ENCODE measurements at places on chromosomes 7 and 10.

- DNase-seq: no peak
Measured at GRCh38 chr10:122845783-122846332, at the start of gene CUZD1. Gene CUZD1 (minus strand): TSS chr10:122845857. CDS start chr10:122845843, 14 bp downstream.

- DNase-seq: peak; percentile 68
Measured at GRCh38 chr7:41809116-41809515, 106.2 kb upstream of the INHBA start.

DNA sequence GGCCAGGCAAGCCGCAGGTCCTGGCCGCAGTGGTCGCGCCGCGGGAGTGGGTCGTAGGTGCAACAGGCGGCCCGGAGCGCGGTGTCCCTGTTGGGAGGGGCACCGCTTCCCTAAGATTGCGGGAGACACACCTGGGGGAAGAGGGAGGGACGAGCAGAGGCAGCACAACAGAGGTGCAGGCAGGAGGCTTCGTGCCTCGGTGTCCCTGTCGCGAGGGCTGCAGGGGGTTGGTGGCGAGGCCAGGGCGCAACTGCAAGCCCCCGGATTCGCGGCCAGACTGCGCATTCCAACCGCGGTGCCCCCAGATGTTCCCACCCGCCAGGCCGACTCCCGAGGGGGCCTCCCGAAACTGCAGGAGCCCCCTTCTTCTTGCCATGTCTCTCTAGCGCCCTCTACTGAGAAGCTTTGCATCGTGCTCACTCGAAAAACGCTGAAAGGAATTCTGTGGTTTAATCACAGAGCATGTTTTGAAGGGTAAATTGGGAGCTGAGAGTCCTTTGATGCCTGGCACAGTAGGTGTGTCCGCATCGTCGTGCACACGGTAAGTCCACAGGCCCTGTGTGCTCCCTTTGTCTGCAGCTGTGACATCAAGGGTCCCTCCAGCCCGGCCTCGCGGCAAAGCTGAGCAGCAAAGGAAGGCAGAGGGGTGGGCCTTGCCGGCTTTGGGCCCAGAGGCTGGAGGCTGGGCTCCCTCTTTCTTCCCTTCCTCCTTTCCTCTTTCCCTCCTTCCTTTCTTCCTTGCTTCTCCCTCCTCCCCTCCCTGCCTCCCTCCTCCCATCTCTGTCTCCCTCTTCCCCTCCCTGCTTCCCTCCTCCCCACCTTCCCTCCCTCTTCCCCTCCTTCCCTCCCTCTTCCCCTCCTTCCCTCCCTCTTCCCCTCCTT lies 6.2 kb upstream of the MBL2 start:
- peak; percentile 65 for DNase-seq

DNA sequence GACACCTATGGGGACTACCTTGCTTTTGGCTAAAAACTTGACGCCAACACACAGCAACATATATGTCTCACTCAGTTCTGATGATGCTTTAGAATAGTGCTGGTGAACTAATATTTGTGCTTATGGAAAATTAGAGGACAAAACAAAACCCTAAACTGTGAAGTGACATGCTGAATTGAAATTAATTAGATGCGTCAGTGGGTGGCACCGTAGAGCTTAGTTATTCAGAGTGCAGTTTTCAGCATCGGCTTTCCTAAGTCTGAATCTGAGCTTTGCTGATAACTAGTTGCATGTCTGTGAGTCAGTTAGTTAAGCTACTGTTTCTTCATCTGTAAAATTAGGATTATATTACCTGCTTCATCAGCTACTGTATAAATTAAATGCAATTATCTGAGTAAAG lies 245.0 kb upstream of the SORCS1 start:
- DNase-seq: peak; percentile 24

- no peak for DNase-seq
Measured at GRCh38 chr10:29841724-29842649, 207.2 kb upstream of the SVIL start.

DNA sequence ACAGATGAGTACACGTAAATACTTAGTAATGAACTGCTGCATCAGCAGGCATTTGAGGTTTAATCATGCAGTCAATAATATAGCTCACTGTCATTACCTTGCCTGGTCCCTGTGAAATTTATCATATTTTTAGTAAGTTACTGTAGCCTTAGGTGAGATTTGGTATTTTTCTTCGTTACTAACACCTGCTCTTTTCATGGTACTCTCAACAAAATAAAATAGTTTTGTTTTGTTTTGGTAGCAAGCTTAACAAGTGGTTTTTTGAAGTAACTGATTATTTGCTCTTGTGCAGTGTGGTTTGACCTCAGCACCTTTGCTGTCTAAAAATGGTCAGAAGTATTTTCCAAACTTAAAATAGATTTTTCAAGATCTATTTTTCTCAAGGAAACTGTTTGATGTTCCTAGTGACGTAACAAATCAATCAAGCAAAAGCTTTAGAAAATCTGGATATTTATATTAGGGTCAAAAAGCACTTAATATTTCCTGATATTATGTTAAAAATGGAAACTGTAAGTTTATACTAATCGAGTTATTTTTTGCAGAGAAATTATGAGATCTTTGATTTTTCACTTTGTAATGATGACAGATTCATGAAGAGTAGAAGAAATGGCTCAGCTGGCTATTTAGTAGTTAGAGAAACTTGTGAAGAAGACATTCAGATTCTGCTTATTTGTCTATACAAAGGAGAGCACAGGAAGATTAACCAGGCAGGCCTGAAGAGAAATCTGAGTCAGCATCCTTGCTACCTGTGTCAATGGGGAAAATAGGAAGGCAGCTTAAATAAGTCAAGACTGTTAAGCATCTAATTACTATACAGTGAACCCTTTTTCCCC lies 21.0 kb upstream of the RPA3 start:
- DNase-seq: no peak

DNA sequence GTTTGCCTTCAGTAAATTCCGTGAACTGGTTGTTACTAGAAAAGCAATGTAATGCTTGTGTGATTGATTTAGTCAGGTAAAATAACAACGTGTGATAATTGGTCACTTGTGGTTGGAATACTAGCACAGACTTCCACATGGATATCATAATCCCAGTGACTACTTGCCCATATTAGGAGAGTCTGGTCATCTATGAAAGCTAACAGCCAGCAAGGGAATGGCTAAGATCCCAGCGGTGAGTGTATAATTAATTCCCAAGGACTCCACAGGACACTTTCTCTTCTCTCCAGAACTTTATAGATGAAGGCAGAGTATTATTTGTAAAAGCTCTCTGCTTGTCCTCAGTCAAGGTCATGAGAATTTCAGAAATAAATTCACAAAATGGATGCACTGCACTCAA lies 662.6 kb upstream of the TEX47 start:
- DNase-seq: no peak

DNA sequence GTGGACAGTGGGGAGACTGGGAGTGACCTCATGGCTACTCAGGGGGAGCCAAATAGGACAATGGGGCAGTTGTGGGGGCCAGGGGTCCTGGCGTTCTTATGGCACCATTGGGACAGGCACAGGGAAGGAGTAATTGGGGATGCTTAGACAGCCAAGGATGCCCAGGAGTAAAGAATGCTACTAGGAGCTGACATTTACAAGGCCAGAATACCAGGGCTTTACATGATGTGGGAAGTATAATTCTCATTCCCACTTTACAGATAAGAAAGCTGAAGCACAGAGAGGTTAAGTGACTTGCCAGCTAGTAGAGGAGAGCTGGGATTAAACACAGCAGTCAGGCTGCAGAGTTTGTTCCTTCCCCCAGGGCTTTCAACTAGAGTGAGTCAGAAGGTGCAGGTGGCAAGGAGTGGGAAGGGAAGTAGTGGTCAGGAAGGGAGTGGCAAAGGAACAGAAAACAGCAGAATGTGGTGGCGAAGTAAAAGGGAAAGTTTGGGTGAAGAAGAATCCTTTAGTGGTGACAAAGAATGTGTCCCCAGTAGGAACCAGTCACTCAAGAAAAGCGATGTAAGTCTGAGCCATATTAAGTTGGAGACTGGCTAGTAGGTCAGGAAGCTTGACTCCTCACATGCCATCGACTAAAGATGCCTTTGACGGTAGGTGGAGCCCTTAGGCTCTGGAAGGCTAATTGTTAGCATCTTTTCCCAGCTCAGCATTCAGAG lies 32.8 kb downstream of the CPVL start:
- peak; percentile 35 for DNase-seq

DNA sequence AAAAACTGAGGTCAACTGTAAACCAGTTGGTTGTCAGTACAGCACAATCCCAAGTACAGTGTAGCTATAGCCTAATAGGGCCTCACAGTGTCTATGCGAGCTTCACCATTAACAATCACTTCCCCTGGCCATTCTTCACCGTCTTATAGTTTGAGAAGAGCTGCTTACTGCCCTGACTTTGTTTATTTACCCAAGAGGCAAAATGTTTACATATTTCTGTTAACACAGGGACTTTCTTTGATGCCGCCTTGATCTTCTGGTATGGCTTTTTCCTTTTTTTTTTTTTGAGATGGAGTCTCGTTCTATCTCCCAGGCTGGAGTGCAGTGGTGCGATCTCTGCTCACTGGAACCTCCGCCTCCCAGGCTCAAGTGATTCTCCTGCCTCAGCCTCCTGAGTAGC lies 3.3 kb downstream of the MYOF start:
- DNase-seq: no peak

DNA sequence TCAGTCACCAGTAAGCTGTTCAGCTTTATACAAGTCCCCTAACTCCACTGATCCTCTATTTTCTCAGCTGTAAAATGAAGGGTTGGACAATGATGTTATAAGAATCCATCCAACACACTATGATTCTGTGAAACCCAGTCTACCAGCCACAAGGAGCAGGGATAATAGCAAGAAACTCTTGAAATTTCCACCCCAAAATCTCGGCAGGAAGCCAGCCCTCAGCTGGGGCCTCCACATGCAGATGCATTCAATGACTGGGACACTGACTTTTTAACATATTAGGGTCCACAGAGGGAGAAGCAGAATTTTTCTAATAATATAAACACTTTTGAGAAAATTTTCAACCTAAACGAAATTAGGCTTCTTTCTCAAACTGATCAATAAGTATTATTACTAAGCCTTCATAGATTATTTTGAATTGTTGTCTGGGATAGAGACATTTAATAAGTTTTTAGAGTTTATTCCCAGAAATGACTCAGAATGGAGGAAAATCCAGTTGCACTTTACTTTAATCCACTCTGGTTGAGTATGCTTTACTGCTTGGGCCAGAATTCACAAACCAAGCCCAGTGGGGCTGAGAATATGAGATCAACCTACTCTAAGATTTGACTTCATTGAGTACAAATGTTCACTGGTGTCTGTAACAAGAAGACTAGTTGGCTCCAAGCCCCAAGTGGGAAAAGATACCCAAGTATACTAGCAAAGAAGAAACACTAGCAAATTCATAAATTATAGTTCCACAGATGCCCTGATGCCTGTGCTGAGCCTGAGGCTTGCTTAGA lies 168.6 kb downstream of the C7orf25 start:
- DNase-seq: no peak

- DNase-seq: no peak
Measured at GRCh38 chr10:72175149-72175548, 40.7 kb upstream of the ANAPC16 start.

DNA sequence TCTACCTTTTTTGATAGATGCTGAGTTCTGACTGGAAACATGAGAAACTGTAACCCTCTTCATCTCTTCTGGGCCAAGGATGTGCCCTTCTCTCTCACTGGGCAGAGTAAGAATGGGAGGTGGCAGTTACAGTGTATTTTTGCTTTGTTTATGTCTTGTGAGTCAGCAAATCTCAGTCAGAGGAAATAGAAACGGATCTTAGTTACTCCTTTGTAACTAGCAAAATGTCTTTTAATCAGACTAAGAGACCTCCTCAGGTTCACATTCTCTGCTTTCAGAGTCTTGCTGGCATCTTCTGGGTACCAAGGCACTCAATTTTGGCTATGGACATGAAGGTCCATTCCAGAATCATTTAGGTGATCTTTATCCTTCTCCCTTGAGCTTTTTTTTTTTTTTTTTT lies 70.9 kb downstream of the HHEX start:
- peak; percentile 35 for DNase-seq

GRCh38 chr10:21969326-21970287 lies 33.9 kb downstream of the DNAJC1 start:
- DNase-seq: no peak

DNA sequence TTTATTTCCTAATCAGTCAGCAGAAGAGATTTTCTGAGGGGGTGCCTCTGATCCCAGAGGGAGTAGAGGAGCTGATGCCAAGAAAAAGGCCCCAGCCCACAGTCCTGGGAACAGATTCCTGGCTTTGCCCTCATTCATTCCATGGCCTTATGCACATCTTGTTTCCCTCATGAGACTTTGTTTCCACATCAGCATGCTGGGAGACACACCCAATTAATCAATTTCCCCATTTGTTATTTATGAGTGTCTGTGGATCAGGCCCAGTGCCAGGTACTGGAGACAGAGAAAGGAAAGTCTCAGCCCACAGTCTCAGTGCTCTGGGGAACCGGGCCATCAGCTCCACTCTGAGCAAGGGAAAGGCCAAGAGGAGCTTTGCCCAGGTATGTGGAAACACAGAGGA lies 496.2 kb upstream of the ZMIZ1 start:
- no peak for DNase-seq

GRCh38 chr10:110751850-110752249 lies 107.7 kb downstream of the RBM20 start:
- no peak for DNase-seq

- no peak for DNase-seq
Measured at GRCh38 chr7:115292381-115292780, 370.5 kb downstream of the MDFIC start.

All from inflammatory macrophage treated with lipopolysaccharide for 1 hour (primary cell).